Smooth muscle cell of trachea (primary cell): ENCODE measurements at places on chromosomes 7 and 10. TPM values are rescaled to one million over a fixed set of nuclear protein-coding genes. Genes with fewer than 3 reads are reported as not detected.

The GIMAP8 gene
- total RNA-seq, result 0.15 TPM in 1 of 2 replicates, not detected in the other

The FANK1 gene
- total RNA-seq, result 1.3 and 3.1 TPM in 2 replicates

The NUDT13 gene
- total RNA-seq, result 1.2 and 2.5 TPM in 2 replicates

The CALML5 gene
- total RNA-seq, result not detected in 2 replicates

The MLXIPL gene
- total RNA-seq, result 0.66 TPM in 1 of 2 replicates, not detected in the other

The DYDC2 gene
- total RNA-seq, result not detected in 2 replicates

The CLCN1 gene
- not detected in 2 replicates for total RNA-seq

The AZGP1 gene
- total RNA-seq, result not detected in 2 replicates

The SFTPD gene
- not detected in 2 replicates for total RNA-seq

The AKR1C8 gene
- total RNA-seq, result not detected in 2 replicates

The STK31 gene
- total RNA-seq, result 0.33 TPM in 1 of 2 replicates, not detected in the other

The CALD1 gene
- 176 and 232 TPM in 2 replicates for total RNA-seq

The AKR1C3 gene
- 104 and 182 TPM in 2 replicates for total RNA-seq

The TEX36 gene
- total RNA-seq, result 0.44 TPM in 1 of 2 replicates, not detected in the other

The HECW1 gene
- 4.9 and 11.9 TPM in 2 replicates for total RNA-seq

The LRRC4 gene
- total RNA-seq, result 0.29 and 0.33 TPM in 2 replicates

The CYP26A1 gene
- not detected in 2 replicates for total RNA-seq

The INA gene
- total RNA-seq, result 0.44 and 0.99 TPM in 2 replicates

The HDAC9 gene
- 5.2 and 10.3 TPM in 2 replicates for total RNA-seq

The SLC26A5 gene
- total RNA-seq, result not detected in 2 replicates

The OPN4 gene
- total RNA-seq, result not detected in 2 replicates
